ENCODE measurements at places on chromosomes 2 and 18.

GRCh38 chr2:217798743-217799562, 203.8 kb downstream of the TNS1 start:
- peak; percentile 27 for DNase-seq

DNA sequence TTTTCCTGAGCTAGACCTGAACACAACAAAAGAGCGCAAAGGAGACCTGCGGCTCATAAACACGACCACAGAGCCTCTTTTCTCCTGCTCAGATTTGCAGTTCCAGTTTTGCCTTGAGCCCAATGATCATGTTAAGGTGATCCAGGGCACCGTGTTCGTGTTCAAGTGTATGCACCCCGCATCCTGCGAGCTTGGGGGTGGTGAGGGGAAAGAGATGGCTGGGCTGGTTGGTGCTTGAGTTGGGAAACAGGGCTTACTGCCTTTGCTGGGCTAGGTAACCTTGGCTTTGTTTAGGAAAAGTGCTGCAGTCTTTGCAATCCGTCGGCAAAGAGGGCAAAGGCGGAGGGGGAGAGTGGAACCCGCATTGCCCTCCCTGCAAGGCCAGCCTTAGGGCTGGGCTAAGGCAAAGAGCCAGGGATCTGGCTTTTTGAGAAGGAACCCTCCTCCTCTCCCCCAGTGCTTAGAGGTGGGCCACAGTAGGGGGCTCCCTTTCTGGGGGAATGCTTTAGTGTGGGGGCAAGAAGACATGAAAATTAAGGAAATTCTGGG, 1.3 kb downstream of the HOXD10 start:
- DNase-seq, result peak; percentile 13

DNA sequence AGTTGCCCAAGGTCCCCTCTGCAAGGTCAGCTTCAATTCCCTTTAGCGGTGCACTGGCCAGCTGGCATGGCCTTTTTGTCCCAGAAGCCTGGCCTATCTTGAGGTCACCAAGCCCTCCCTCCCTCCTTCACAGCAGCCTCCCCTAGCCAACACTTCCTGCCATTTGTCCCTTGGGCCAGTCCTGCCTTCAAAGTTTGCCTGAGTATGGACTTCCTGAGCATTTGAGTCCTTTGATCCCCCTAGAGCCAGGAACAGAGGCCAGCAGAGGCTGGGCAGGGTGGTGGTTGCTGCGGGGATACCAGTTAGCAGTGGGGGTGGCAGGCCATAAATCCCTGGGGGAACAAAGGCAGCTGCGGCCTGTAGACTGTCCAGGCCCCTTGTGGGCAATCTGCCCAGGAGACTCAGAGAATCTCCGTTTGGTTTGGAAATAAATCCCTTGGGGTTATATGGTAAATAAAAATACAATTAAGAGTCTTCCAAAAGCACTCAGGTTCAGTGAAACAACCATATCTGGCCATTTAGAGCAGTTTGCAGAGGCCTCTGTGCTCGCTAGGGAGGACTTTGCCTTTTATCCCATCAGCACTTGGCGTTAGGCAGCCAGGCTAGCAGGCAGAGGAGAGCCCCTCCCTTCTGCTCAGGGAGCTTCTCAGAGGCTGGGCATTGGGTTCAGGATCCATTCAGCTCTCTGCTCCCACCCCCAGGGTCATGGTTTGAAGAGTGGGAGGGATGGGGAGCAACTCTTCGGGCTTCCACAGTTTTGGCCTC, 3.1 kb upstream of the HES6 start:
- no peak for DNase-seq

GRCh38 chr18:69916412-69916811, 31.3 kb downstream of the CD226 start:
- DNase-seq, result no peak

GRCh38 chr2:53629501-53629900, 138.1 kb upstream of the CHAC2 start:
- peak; percentile 50 for DNase-seq

- no peak for DNase-seq
Measured at GRCh38 chr2:125073440-125073839, 1048.4 kb downstream of the CNTNAP5 start.

DNA sequence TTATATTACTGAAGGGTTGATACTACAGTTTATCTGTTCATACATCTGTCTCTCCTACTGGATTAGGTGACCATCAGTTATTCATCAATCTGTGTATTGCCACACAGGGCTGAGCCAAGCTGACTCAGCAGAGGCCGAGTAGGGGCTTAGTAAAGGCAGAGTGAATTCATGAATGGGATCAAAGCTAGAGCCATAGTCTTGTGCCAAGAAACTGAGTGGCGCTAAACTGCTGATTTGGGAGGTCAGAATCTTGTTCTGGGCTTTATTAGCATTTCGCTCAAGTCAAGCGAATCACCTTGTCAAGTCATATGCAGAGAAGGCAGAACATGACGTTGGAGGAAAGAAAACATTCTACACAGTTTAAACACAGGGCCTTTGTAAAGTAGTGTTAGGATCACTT, 34.1 kb downstream of the SOCS6 start:
- no peak for DNase-seq

DNA sequence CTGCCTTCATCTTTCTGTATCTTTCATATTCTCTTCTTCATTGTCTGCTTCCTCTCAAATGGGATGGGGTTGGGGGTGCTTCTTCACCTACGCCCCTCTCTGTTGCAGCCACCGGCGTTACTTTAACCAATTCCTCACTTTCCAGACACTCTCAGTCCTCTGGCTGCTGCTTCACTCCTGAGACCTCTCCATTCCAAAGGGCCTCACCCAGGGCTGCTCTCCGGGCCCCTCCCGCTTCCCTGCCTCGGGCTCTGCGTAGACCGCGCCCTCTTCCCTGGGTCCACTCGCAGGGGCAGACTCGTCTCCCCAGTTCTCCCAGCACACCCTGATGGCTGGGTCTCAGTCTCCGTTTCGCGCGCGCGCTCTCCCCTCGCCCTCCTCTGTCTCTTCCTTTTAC, 926 bp downstream of the SERPINB8 start:
- peak; percentile 48 for DNase-seq

- no peak for DNase-seq
Measured at GRCh38 chr2:43714164-43714563, 37.9 kb upstream of the C1GALT1C1L start.

- DNase-seq, result no peak
Measured at GRCh38 chr2:174717916-174718315, 46.4 kb downstream of the CHRNA1 start.

- DNase-seq, result peak; percentile 44
Measured at GRCh38 chr18:24176727-24177416, 38.0 kb downstream of the CABYR start.

DNA sequence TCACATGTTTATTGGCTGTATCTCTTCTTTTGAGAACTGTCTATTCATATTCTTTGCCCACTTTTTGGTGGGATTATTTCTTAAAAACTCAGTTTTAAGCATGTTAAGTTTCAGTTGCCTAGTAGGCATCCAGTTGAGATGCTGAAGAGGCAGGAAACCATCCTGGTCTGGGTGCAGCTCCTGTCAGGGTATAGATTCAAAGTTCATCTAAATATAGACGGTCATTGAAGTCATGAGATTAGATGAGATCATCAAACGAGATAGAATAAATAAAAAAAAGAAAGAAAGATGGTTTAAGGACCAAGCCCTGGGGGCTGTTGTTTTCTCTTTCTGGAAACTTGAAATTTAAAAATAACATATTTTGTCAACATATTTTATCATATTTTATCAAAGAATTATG, 9.2 kb upstream of the DNAH7 start:
- no peak for DNase-seq

DNA sequence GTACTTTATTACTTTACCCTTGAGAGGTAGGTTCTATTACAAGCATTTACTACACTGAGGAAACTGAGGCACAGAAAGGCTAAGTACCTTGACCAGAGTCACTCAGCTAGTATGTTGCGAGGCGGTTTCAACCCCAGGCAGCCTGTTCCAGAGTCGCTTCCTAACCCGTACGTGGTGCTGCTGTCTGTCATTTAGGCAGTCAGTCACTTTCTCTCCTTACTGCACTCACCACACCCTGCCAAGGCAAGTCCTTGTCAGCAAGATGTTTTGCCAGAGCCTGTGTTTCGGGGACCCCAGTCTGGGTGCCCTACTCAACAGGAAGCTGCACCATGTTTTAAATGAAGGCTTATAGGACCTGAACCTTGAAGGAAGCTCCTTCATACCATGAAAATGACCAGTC, 174.9 kb downstream of the TPGS2 start:
- no peak for DNase-seq

- no peak for DNase-seq
Measured at GRCh38 chr2:181203916-181204315, 223.5 kb downstream of the UBE2E3 start.

GRCh38 chr2:241941691-241942301, 72.3 kb downstream of the RTP5 start:
- peak; percentile 27 for DNase-seq

GRCh38 chr2:45897842-45898241, 246.4 kb downstream of the PRKCE start:
- DNase-seq, result no peak

DNA sequence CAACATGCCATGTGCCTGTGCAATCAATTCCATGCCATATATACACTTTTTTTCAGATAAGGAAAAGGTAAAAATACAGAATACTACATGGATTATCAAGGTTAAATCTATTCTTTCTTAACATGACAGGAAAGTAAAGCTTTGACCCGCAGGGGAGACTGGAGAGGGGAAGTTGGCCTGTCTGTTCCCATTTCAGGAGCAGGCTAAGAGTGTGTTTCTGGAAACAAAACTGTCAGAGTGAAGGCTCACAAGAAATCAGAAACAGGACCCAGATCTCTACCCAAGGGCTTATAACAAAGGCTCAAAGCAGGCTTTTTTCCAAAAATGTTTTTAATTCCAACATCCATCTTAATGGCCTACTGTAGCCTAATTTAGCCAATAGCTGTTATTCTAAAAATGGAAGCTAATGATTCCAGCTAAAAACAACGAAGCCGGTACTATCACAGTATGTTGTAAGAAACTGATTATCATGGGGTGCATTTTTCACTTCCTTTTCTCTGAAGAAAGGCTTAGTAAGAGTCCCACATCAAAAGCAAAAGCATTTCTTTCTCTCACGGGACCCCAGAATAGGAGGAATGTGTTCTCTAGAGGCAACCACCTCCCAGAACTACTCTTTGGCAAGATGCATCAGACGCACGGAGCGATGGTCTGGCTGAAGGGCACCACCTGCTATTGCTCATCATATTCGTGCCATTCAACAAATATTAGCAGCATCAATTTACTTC, 41.4 kb downstream of the FECH start:
- no peak for DNase-seq

GRCh38 chr2:236824836-236825235, 255.2 kb downstream of the ACKR3 start:
- no peak for DNase-seq

DNA sequence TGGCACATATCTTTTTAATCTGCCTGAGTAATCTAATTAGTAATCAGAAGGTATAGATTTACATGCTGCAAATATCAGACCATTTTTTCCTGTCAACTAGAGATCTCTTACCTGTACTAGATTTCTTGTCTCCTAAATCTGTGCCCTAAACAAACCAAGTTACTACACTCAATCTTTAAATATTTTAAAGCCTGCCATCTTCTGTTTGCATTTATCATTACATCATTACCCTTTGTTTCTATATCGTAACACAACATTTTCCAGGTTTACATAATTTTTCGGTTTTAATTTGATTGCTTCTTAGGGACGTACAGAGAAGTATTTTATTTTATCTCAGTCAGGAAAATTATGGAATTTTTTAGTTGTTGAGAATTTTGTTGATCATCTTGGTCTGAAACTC, 25.7 kb downstream of the PSMA8 start:
- DNase-seq, result no peak

- no peak for DNase-seq
Measured at GRCh38 chr2:127618551-127619202, 27.3 kb upstream of the GPR17 start.

GRCh38 chr2:101300836-101301235, 7.7 kb downstream of the RNF149 start:
- DNase-seq, result no peak

- DNase-seq, result no peak
Measured at GRCh38 chr2:64608867-64609226, 44.9 kb downstream of the SERTAD2 start.

DNA sequence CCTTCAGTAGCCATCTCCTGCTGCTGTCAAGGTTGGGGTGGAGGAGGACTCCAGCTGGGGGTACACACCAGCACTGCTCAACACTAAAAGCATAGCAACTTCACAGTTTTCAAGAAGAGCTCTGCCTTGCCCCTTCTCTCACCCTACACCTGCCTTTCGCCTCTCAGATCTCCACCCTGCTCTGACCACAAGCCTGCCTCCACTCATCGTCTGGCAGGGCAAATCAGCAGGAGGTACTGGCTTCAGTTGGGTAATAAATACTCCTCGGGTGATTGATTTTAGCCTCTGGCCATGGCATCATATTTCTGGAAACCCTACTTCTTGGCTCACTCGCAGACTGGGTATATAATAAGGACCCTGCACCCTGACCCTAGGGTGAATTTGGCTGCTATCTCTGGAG, 3.1 kb upstream of the PRKAG3 start:
- no peak for DNase-seq

DNA sequence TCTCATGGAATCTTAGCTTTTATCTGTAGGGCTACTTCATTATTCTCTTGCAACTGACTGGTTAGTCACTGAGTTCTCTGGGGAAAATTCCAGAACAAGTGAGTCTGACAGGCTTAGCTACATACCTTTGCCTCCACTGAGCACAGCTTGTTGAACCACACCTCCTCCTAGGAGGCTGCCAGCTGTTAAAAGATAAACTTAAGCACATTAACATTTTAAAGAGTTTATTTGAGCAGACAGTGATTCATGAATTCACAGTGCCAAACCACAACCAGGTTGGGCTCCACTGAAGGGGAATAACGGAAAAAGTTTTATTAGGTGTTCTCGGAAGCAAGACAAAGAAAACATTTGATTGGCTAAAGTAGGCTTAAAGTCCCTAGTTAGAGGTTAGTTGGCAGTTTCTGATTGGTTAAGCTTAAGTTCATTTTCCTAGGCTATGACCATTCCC, 12.5 kb upstream of the SLC38A11 start:
- no peak for DNase-seq

- DNase-seq, result no peak
Measured at GRCh38 chr2:11716689-11717321, 29.6 kb upstream of the LPIN1 start.
